Stimulated activated naive CD4-positive, alpha-beta T cell (primary cell): ENCODE measurements at places on chromosomes 11 and 22.

DNA sequence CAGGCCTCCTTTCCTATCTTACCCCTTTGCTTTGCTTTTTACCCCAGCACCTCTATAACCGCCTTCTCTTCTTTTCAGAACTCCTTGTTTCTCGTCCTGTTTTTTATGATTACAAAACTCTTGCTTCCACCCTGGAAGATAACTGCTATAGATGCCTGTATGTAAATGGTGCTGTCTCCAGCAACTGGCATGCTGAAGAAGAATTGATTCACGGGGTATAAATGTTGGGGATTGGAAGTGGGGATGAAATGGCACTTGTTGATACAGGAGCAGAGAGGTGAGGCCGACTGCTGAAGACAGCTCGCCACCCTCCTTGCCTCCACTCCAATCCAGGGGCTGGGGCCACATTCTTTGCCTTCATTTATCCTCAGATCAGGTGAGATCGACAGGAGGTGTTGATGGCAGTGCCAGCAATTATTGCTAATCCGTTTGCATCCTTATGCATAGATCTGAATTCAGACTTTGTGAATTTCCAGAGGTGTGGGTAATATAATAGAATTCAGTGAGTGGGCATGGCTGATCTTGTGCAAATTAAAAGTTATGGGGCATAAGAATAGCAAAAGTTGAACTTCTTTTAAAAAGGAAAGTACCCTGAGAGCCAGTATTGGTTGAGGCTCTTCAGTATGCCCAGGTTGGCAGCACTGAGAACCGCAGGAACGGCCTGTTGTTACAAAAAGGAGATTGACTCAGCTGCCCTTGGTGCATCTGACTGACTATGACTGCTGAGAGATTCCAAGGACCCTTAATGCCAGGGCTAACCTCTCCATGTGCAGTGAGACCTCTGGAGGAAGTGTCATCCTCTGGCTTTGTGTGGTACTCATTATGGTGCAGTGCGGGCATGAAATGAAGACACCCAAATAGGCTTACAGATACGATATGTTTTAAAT, 5.3 kb downstream of the NEAT1 start:
- DNase-seq, result no peak

DNA sequence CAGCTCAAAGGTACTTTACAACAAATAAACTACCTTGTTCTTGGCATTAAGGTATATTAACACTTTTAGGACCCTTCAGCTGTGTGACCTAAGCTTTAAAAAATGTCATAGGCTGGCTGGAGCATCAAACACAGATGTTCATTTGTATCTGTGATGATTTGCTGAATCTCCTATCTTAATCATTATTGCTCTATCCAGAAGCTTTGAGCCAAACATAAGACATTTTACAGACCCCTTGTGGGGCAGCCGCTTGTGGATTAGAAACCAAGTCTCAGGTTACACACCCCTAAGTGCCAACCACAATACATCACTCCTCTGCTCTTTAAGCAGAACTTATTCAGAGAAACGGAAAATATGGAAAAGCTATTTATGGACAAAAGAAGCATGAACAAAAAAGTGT, 394.2 kb upstream of the CCDC90B start:
- no peak for DNase-seq

GRCh38 chr11:112931703-112932102, 29.5 kb upstream of the NCAM1 start:
- no peak for DNase-seq

DNA sequence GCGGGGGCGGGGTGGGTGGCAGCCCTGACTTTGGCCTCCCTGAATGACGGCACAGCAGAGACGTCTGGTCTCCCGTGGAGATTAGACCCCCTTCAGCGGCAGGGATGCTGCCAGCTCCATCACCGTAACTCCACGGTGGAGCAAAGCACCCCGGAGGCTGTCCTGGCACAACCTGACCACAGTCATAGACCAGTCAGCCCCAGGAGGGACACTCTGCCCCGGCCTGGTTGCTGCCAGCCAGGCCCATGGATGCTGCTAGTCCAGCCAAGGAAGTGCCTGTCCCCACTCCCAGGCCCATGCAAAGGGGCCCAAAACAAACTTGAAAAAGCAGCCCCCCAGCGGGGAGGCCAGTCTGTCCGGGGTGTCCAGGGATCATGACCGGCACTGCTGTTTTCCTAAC, 11.5 kb upstream of the ANO1 start:
- no peak for DNase-seq

- no peak for DNase-seq
Measured at GRCh38 chr11:113951537-113951936, 23.4 kb upstream of the HTR3A start.

DNA sequence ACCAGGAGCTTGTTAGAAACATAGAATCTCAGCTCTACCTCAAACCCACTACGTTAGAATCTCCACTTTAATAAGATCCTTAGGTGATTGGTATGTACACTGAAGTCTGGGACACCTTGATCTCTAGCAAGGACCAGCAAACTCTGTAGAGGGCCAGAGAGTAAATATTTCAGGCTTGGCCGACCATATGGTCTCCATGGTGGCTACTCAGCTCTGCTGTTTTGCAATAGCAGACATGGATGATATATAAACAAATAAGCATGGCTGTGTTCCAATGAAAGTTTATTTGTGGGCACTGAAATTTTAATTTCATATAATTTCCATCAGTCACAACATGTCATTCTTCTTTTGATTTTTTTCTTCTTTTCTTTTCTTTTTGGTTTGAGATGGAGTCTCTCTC, 23.9 kb downstream of the UBASH3B start:
- no peak for DNase-seq

GRCh38 chr22:31734512-31734911, 15.4 kb downstream of the PRR14L start:
- no peak for DNase-seq

DNA sequence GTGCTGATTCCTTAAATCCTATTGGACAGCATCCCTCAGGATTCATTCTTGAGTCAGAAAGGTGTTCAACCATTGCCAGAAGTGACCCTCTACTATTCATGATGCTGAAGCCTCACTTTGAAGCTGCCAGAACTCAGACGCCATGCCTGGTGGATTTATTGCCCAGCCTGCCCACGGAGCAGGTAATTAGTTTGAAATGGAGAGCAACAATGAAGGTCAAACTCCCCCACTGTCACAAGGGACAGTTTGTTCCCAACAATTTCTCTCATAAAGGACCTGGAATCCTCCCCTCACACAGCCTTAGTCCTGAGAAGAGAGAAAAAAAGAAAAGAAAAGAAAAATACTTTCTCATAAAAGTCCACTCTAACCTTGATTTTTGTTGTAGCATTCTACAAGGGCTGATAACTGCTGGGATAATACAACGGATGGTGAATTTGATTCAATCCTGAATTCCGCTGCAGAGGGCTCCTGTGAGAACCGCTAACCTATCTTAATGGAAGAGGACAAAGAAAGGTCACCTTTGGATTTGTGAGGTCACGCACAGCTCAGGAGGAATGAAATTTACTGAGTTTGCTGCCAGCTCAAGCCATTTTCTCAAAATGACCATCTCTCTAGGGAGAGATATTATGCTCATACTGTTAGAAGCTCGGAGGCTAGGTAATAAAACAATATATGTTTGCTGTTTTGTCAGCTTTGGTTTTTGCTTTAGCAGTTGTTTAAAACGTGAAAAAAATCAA, 161.6 kb upstream of the SYN3 start:
- DNase-seq, result no peak

- DNase-seq, result no peak
Measured at GRCh38 chr11:68658661-68659060, 25.7 kb upstream of the GAL start.

DNA sequence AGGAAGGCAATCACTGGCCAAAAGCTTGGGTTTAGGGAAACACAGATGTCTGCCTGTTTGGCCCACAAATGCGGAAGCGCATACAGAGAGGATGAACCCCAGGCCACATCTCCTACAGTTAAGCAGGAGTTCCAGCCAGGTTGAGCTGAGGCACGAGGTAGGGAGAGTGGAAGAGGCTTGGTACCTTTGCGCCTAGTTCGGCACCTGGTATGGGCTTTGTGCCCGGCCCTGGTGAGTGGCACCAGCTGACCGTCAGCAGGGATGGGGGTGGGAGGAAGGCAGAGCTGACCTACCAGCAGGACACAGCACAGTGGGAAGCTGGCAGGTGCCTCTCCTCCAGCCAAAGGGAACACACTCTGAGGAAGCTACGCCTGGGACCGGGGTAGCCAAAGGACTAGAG, 57.6 kb downstream of the KCNC1 start:
- DNase-seq, result no peak

- no peak for DNase-seq
Measured at GRCh38 chr11:60699284-60699691, at the start of gene MS4A8. Gene MS4A8, plus strand, starts transcription at chr11:60699612. Its CDS starts 1,249 bp downstream, at chr11:60700861.

DNA sequence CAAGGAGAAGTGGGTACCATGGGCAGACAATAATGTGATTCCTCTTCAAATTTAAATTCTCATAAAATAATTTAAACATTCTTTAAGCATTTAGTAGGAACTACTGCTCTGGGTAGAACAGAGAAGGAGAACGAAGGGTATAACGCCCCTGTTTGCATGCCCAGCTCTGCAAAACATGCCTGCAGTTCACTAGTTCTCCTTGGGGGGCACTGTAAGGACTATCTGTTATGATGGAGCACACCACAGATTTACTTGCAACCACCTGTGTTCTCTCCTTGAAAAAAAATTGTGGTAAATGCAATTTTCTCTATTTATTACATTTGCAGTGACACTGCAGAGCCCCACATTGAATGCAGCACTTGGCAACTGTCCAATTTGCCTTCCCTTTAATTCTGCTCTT, 100.3 kb downstream of the GUCY1A2 start:
- DNase-seq, result no peak

- DNase-seq, result no peak
Measured at GRCh38 chr11:123386796-123387510, 43.1 kb upstream of the GRAMD1B start.

- no peak for DNase-seq
Measured at GRCh38 chr22:19503367-19503766, 20.8 kb downstream of the CLDN5 start.
